ENCODE measurements at places on chromosomes 12 and 14.
A peak's percentile ranks its signal among the peaks of the same experiment; 100 is the strongest.

DNA sequence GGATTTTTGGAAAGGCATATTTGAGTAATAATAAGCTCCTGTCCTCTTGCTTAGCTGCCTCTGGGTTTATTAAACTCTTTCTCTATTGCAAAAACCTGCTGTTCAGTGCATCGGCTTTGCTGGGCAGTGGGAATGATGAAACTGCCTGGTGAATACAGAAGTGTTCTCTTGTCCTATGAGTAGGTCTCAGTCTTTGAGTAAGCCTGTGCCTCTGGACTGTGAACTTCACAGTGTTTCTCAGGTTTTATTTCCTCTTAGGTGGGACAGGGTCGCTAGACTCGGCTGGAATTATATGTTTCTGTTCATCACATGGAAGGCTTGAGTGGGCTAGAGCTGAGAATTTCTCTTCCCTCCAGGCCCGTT lies 46.4 kb downstream of the CRADD start:
- no peak for DNase-seq

- no peak for DNase-seq
These were observed 115.9 kb downstream of the MED13L start for GRCh38 chr12:116161588-116161987.

GRCh38 chr12:116202940-116203339 lies 74.6 kb downstream of the MED13L start:
- no peak for DNase-seq

- no peak for DNase-seq
These were observed 2.3 kb upstream of the SCNN1A start for GRCh38 chr12:6377667-6377994.

GRCh38 chr12:109795023-109795422 lies 38.2 kb downstream of the TRPV4 start:
- no peak for DNase-seq

GRCh38 chr14:56137849-56138248 lies 19.6 kb downstream of the PELI2 start:
- DNase-seq: no peak

- DNase-seq: no peak
These were observed 161.7 kb upstream of the EEA1 start for GRCh38 chr12:93090731-93091172.

DNA sequence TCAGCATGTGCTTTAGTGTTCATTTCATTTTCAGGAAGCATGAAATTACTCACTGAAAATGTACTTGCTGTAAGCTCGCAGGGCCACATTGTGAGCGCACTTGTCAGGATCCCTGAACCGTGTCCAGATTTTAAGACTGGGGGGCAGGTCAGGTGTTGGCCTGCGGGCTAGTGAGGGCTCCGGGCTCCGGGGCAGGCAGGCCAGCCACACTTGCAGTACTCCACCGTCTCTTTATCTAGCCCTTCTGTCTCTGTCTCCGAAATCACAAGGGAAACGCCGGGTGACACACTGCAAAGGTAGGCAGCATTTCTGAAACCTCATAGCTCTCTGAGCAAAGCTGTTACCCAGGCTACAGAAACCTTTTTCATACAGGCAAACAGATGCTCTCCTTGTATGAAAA lies 98.7 kb downstream of the EML1 start:
- DNase-seq: no peak

DNA sequence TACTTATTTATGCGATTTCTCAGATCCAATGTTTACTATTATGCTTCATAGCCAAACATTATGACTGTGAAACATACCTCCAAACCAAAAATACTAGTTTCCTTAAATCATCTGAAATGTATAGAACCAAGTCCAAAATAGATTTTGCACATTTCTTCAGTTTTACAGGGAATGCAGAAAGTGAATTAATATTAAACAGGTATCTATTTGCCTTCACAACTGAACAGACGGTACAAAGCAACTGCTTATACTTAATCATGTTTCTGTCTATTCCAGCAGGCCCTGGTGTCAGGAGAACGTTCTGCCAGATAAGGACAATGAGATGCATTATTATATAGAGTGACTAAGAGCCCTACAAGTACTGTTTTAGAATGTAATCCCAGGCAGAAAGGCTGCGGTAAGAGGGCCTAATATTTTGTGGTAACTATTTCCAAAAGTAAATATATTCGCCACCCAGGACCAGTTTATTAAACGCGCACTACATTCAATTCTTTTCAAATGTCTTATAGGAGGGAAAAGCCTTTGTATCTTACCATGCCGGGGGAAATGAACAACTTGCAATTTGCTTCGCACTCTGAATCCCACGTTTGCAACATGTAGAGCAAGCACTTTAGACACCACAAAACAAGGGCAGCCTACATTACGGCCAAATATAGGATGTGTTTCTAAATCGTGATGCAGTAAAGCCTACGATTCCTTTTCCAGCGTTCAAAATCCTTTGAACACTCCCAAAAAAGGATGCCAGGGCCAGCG lies 1.5 kb downstream of the CORO1C start:
- DNase-seq: no peak

DNA sequence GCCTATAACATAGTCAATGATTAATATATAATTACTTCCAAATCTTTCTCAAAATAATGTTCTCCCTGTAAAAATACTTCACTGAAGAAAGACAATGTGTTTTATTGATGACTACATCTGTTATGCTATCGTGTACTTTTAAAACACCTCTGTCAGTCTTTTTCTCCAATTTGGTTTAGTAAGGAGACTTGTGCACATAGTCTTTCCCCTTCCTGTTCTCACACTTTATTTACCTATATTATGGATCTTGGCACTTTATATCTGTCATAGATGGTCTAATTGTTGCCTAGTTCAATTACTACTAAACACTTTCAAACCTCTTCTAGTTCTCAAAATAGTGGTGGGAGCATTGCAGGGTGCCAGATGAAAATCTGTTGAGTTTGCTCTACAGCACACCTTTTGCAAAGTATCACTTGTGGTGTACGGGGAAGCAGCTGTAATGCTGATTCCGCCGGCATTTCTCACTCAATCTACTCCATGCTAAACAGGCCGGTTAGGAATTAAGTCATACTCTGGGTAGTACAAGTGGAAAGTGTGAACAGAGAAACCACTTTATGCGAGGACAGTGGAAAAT lies 1.1 kb upstream of the INSM2 start:
- no peak for DNase-seq

DNA sequence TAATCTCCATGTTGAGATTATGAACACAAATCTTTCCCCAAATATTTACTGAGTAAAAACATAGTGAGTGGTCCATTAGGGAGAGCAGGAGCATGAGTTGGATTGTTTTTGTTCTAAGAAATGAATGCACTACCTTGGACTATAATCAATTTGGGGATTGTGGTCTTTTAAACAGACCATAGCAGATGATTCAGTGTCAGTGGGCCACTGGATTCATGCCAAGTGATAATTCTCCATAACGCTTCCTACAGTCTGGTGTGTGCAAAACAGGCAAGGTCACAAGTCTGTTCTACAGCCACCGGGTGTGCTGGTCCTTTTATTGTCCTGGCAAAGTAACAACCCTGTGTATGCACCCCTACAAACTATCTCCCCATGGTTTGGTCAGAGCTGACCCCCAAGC lies 266.3 kb downstream of the APAF1 start:
- no peak for DNase-seq

DNA sequence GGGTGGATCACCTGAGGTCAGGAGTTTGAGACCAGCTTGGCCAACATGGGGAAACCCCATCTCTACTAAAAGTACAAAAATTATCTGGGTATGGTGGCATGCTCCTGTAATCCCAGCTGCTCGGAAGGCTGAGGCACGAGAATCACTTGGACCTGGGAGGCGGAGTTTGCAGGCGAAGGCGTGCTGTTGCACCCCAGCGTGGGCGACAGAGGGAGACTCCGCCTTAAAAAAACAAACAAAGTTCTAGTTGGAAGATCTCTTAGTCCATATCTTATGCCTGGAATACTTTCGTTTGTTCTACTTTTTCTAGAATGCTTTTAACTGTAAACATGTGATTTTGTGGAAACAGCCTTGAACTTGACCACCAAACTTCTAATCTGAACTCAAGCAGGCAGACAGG lies 38.7 kb downstream of the PPHLN1 start:
- DNase-seq: no peak

DNA sequence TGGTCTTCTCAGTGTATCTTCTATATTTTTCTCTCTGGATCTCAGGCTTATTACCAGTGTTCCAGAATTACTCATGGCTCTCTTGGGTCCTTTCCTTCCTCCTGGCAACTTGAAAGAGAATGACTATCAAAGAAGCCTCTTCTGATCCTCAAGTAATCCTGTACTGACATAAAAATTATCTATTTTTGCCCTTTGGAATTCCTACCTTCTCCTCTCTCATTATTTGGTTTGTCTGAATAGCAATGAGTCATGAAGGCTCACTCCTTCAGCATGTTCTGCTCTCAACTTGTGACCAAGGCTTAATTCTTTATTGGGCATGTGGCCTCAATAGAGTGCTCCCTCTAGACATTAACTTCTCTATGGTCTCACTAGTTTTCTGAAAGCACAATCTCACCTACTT lies 553.6 kb upstream of the ATP2B1 start:
- DNase-seq: no peak

- no peak for DNase-seq
These were observed 991.4 kb downstream of the NRXN3 start for GRCh38 chr14:79161571-79161970.

- no peak for DNase-seq
These were observed 15.3 kb downstream of the TCHP start for GRCh38 chr12:109915171-109916040.

DNA sequence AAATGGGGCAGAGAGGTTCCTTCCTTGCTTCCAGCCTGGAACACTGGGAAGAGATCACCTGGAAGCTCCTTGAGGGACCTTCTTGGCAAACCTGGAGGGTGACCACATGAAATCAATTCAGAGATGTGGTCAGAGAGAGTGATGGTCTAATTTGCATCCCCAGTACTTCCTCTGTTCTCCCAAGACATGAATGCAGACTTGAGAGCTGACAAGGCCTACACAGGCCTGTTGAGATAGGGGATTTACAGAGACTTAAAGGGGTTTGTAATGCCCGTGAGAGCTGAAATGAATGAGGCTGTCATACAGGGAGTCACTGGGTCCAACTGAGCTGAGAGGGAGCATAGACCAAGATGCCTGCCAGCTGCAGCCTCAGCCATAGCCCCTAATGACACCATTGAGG lies 45.1 kb downstream of the TMX1 start:
- DNase-seq: no peak

DNA sequence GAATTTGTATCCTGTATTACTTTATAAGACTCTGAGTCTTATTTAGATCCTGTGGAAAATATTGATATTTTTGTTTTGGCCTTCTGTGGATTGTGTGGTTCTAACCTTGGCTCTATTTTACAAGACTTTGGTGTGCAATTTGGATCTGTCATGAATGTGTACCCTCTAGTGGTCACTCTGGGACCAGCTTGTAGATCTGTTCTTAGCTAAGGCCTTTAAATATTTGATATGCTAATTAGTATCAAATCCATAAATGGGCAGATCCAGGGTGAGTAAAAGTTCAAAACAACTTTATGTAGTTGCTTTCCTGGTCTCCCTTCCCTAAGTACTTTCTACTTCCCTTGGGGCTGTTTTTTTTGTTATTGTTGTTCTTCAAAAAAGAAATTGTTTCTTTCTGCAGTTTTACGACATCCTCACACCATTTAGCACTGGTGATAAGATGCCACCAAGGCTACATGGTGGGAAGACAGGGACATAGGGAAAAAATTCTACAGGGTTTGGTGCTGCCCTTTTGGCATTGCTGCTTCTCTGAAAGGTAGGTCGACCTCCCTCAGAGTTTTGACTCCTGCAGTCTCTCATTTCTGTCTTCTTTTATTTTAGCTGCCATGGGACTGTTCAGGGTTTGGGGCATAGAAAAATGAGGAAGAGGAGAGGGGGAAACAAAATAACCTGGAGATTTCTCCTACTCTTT lies 238.5 kb downstream of the GPHN start:
- DNase-seq: peak; percentile 2

- DNase-seq: no peak
These were observed 7.6 kb upstream of the NUMB start for GRCh38 chr14:73465823-73466532.

GRCh38 chr14:23481979-23482822 lies 12.7 kb downstream of the NGDN start:
- DNase-seq: no peak

DNA sequence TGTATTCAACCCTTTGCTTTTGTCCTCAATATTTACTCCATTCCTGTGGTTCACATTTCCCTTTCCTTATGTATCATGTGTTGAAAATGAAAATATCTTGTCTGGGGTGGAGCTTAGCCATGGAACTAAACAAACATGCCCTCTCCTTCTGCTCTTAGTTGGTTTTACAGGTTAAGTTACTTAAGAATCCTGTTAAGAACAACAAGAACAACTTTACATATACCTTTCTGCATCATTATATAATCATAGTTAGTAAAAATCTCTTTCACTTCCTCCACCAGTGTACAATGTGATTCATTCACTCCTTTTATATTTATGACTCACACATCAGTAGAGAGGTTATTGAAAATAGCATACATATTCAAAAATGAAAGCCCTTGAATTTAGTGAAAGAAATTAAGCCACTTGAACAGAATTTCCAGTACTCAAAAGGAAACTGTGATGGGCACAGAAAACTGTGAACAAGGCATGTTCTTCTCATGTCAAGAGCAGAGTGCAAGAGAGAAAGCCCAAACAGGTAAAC lies 307.7 kb downstream of the CCDC91 start:
- no peak for DNase-seq

DNA sequence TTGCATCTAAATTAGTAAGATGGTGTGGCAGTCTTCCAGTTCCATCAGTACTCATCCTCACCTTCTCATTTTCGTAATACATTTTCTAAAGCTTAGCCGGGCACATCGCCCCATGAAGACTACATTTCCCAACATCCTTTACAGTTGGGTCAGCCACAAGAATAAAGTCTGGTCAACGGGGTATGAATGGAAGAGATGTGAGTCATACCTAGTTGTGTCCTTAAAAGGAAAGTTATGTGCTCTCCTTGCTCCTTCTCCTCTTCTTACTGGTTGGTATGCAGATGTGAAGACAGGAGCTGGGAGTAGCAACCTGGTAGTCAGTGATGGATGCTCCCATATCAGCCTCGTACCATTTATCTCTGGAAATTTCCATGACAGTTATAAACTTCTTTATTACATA lies 35.9 kb upstream of the EGLN3 start:
- no peak for DNase-seq

GRCh38 chr14:20180486-20180885 lies 10.2 kb upstream of the OR11G2 start:
- DNase-seq: no peak

DNA sequence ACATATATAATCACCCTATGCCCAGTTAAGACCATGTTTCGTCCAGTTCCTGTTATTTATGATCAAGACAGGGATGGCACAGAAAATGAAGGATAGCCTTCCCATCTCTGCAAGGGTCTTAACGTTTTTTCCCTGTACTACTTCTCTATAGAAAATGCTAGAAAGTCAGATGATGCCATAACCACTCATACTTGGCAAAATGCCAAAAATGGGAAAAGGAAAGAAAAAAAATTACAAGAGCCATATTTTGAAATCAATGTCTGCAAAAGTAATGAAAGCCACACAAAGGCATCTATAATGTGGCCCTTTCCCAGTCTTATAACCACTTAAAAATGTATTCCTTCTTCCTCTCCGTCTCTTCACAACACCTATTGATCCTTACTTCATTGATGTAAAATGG lies 1.8 kb upstream of the MYL6B start:
- no peak for DNase-seq

- DNase-seq: no peak
These were observed 199.6 kb downstream of the CHST11 start for GRCh38 chr12:104656383-104656782.

All from brain pericyte (primary cell).